ENCODE measurements at places on chromosomes 2 and 18. TPM values are rescaled to one million over a fixed set of nuclear protein-coding genes. Genes with fewer than 3 reads are reported as not detected.

GRCh38 chr18:77651441-77651840 is 401.8 kb downstream of the GALR1 start:
- DNase-seq, result no peak

The FOXI3 gene
- total RNA-seq, result 11.8 TPM

DNA sequence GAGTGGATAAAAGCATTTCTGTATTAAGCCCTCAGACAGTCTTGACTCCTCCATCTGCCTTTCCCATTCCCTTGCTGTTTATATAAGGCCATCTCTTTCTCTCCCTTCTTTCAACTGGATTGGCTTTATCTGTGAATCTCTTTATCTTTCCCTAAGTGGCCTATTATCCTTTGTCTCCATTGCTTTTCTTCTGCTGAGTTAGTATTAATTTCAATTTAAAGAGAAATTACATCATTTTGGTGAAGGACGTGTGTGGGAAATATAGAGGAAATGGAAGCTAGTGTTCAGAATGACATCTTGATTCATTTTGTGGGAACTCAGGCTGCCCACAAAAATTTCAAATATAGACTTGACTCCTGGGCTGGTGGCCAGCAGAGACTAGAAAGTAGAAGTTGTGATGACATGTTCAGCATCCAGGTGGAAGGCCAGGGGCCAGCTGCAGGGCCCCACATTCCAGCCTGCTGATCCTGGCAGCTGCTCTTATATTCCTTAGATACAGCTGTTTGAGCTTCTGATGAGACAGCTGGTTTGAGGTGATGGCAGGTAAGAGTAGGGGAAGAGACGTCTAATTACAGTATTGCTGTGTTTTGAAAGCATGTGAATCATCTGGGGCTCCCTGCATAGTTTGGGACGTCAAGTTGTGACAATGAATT is 52.3 kb downstream of the DIS3L2 start:
- no peak for DNase-seq

The HOXD13 gene
- not detected for total RNA-seq

- no peak for DNase-seq
These were observed 18.8 kb downstream of the ZNF407 start for GRCh38 chr18:74616494-74616893.

GRCh38 chr2:48545244-48545643 is 15.3 kb downstream of the STON1 start:
- peak; percentile 45 for DNase-seq

The NAT8 gene
- not detected for total RNA-seq

Data from GM23338 (cell line).